ENCODE measurements at places on chromosomes 3 and 15.

- no peak for DNase-seq
These were observed 791.3 kb upstream of the LMCD1 start for GRCh38 chr3:7710284-7710683.

GRCh38 chr3:63679186-63679585 lies 26.7 kb downstream of the SNTN start:
- DNase-seq: no peak

DNA sequence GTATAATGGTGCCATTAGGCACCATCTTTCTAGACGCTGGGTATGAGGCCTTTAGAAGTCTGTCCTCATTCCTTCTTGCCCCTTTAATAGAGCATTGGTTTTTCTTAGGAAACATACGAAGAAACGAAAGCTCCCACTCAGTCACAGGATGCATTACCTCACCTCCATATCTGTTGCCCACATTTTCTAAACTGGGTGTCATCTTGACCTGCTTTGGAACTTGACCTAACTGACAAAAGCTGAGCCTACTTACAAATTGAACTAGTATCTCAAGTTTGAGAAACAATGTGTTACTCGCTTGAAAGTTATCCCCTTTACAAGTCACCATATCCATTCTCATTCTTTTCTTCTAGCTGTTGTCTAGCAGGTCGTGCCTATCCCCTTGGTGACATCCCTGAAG lies 102.7 kb downstream of the VPS8 start:
- DNase-seq: no peak

DNA sequence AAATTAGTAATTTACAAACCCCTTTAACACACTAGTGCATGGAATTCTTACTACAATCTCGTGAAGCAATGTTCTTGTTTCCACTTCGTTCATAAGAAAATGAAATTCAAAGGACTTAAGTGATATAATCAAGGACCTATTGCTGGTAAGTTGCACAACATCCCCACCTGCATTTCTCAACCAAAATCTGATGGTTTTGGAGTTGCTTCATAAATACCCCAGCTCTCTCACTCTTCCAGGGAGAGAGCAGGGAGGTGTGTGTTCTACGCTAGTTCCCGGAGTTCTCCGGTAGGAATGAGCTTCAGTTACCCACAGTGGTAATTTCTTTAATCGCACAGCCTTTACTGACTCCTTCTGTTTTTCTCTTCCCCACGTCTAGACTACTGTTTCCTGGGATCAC lies 81.8 kb downstream of the LRRN1 start:
- DNase-seq: no peak

GRCh38 chr15:45100884-45101625 lies 12.9 kb downstream of the DUOX2 start:
- DNase-seq: no peak

GRCh38 chr3:107637416-107638183 lies 114.8 kb downstream of the BBX start:
- DNase-seq: no peak

- DNase-seq: no peak
These were observed 29.5 kb downstream of the SIAH2 start for GRCh38 chr3:150733373-150733935.

DNA sequence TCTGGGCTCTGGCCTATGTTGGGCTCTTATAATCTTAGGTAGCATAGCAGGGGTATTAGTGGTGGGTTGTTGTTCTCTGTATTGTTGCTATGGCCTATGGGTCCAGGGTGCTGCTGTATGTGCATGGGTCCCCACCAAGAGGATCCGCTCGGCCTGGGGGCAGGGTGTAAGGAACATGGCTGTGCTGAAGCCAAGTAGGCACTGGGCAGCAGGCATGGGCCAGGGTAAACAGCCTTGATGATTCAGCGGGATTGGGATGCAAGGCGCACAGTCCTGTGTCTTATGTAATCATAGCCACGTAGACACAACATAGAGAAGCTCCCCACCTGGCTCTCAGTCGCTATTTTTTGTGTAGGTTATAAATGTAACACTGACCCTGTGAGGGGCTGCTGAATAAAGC lies 306.9 kb downstream of the ZPLD1 start:
- DNase-seq: no peak

- DNase-seq: no peak
These were observed 10.1 kb downstream of the ARL14 start for GRCh38 chr3:160686955-160687535.

DNA sequence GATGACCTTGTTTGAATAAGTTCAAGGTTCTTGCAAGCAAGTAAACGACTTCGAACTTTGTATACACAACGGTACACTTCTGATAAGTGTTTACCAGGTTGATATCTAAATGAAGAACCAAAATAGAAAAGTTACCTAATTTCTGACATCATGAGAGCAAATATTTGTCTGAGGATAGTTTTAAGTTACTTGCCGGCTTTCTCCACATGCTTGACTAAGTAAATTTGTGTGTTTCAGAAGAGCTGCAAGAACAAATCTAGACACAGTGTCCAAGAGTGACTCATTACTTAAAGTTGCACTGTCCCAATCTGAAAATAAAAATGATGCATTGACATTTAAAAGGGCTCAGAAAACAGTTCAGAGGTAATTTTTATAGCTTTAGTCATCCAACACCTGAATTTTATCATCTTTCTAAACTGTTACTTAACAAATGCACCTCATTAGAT lies 115.1 kb downstream of the HERC1 start:
- no peak for DNase-seq
